Central memory CD4-positive, alpha-beta T cell (primary cell): ENCODE measurements at places on chromosomes 4 and X.

- no peak for DNase-seq
Measured at GRCh38 chr4:8171266-8171665, 12.7 kb upstream of the ABLIM2 start.

DNA sequence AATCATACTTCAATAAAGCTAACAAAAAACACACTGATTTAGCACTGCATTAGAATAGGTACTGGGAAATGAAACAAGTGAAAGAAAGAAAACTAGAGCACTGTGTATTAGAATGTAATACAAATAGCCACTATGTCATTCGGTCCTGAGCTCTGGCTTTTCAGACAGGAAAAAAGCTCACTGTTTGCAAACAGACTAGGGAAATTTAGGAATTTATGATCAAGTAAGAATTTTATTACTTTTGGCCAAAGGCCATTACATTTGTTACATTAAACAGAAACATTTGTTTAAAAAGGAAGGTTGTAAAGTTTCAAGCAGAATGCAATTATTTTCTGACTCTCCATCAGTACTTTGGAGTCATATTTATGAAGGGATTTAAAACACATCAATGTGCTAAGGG, 68.7 kb downstream of the KLHL8 start:
- DNase-seq = no peak

GRCh38 chr4:86338989-86339388, 20.9 kb downstream of the MAPK10 start:
- no peak for DNase-seq

DNA sequence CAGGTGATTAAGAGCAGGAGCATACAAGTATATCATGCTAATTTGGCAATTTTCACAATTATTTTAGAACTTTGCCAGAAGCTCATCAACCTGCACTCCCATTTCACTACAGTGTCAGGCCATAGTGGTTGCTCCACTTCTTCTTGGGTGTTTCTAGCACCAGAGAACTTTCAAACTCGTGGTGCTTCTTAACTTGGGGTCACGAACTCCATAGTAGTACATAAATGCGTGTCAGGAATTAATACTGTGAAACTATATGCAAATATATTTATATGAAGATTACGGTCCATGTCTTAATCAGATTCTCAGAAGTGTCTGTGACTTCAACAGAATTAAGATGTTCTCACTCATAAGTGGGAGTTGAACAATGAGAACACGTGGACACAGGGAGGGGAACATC, 254.3 kb upstream of the BMP3 start:
- no peak for DNase-seq

- no peak for DNase-seq
Measured at GRCh38 chrX:131739823-131740222, 195.9 kb downstream of the OR13H1 start.

GRCh38 chr4:155099231-155099630, 109.2 kb upstream of the NPY2R start:
- no peak for DNase-seq

- no peak for DNase-seq
Measured at GRCh38 chr4:62618042-62618441, 1417.9 kb downstream of the ADGRL3 start.

DNA sequence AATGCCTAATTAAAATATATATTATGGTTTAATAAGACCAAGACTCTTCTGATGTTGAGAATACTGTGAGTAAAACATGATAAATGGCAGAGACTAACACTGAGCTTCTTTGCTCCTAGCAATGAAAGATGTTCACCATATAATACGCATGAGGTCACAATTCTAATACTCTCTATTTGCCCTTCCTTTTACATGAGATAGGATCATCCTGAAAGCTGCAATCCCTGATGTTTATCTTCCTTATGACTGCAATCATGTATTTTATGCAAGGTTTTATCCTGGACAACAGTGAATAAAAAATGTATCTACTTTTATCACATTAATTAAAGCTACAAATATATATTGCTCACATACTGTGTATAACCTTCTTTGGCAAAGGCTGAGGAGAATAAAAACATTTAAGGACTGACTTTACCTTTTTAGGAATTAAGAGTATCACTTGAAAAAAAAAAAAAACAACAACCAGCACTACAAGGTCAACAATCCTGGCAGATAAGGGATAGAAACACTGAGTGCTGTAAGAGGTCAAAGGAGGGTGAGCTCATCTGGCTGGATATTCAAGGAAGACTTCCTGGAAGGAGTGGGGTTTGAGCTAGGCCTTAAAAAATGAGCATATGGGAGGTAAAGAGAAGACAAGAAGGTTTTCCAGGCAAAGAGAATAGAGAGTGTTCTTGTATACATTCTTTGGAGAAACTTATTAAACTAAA, 99.9 kb downstream of the AREG start:
- DNase-seq = no peak

DNA sequence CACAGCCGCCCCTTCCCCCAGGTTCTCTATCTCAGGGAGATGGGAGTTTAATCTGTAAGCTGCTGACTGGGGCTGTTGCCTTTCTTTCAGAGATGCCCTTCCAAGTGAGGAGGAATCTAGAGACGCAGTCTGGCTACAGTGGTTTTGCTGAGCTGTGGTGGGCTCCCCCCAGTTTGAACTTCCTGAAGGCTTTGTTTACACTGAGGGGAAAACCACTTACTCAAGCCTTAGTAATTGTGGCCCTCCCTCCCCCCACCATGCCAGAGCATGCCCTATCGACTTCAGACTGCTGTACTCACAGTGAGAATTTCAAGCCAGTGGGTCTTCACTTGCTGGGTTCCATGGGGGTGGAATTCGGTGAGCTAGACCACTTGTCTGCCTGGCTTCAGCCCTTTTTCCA, 131.3 kb downstream of the FAAH2 start:
- no peak for DNase-seq

DNA sequence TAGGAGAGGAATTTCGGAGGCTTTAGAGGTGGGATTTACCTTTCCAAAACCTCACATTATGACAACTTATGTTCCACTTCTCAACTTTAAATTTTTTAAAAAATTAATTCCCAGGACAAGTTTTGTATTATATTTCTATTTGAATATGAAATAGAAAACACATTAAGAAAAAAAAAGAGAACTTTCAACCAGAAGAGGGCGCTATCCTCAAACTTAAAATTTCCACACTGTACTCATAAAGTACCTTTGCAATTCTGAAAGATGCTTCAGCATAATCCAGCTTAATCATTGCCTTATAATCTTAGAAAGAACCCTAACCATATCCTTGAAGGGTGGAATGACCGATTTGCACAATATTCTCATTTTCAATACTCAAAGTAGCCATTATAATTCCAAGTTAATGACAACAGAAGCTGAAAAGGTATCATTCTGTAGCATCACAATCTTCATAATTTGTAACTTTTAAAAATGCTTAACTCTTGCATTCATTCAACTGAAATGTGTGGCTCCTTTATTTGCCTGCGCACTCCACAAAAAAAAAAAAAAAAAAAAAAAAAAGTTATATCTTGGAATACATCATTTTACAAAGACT, 158.0 kb downstream of the KCNIP4 start:
- no peak for DNase-seq

- no peak for DNase-seq
Measured at GRCh38 chr4:174377613-174378012, 93.9 kb downstream of the CEP44 start.

DNA sequence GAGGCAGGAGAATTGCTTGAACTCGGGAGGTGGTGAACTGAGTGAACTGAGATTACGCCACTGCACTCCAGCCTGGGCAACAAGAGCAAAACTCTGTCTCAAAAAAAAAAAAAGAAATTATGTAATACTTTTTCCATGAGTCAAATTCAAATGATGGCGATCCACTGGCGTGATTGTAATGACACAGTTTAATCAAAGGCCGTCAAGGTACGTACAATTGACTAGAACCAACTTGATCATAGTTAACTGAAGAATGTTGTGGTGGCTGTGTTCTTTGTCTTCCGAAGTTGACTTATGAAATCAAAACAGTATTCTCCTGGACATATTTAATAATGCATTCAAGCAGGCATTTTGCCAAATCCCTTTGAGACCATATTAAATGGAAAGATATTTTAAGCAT, 318.6 kb upstream of the FAT1 start:
- no peak for DNase-seq

- DNase-seq = no peak
Measured at GRCh38 chr4:122591196-122591595, 29.7 kb downstream of the IL21 start.

- no peak for DNase-seq
Measured at GRCh38 chrX:32874839-32875238, 336.5 kb downstream of the DMD start.

DNA sequence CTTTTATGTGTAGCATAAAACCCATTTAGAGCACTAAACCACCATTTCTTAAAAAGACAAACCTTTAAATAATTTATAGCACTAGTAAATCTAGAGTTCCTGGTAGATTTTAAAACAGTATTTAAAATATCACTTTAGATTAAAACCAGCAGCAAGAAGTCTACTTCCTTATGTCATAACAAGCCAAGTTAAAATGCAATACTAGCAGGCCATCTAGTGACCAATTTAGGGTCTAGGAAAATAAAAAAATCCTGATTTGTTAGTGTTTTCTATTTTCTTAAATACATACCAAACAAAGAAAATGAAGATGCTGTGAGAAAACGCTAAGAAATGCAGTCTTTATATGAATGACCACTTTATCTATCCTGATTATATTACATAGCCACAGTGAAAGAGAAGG, 53.9 kb downstream of the PAPSS1 start:
- no peak for DNase-seq

DNA sequence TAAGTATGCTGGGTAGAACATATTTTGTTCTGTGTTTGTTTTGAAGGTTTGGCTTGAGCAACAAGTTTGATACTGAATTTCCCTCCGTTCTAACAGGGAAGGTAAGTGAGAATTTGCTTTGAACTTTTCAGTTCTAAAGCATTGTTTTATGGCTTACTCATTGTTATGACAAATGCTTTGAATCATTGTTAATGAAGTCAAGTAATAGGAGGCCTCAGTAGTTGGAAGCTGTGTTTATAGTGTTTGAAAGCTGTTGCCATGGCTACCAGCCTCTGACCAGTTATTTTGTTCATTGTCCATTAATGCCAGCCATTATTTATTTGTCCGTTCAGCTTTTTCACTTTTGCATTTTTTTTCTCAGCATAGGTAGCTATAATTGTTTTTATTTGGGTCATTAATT, 14.4 kb downstream of the CHIC1 start:
- no peak for DNase-seq

DNA sequence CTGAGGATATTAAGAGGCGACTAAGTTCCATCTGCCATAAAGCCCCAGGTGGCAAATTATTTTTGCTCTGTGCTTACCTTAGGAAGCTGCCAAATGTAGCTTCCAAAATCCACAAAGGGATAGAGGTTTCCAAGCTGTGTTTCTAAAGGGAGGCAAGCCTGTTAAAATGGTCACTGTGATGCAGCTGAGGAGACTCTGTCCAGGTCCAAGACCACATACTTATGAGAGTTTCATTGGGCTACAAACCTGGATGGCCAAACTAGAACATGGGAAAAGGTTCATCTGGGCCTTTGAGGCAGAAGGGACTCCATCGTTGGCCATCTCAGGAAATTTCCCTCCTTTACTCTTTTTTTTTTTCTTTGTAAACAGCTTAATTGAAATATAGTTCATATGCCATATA, 306.9 kb upstream of the FGF13 start:
- no peak for DNase-seq

- DNase-seq = no peak
Measured at GRCh38 chr4:79232540-79232939, 93.3 kb downstream of the NAA11 start.

DNA sequence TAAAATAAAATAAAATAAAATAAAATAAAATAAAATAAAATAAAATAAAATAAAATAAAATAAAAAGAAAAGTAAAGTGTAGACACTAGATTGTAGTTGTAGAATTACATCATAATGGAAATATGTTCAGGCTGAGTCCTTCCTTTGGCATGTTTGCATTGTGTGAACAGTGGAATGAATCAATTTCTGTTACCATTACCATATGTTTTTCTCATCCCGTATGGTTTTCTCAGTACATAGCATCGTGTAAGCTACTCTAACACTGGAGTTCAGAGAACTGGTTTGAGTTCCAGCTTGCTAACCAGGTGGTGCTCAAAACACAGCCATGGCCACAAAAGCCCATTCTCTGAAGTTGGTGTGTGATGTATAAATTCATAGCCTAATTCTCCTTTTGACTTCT, 45.9 kb downstream of the USP11 start:
- DNase-seq = no peak
